Erythroblast (primary cell): ENCODE measurements at places on chromosomes 3 and 15.

GRCh38 chr15:64772964-64773363 lies 2.4 kb downstream of the RBPMS2 start:
- no peak for DNase-seq

GRCh38 chr3:138184994-138185393 lies 2.1 kb upstream of the ARMC8 start:
- no peak for DNase-seq

GRCh38 chr3:107845380-107846278 lies 245.2 kb downstream of the CD47 start:
- no peak for DNase-seq

GRCh38 chr3:105826778-105827634 lies 41.8 kb downstream of the CBLB start:
- DNase-seq = no peak
